HT-29 (cell line): ENCODE measurements at places on chromosomes 6 and 20. TPM values are rescaled to one million over a fixed set of nuclear protein-coding genes. Genes with fewer than 3 reads are reported as not detected.

The RAB32 gene
- total RNA-seq, result 5.7 and 5.8 TPM in 2 replicates

The MGME1 gene
- total RNA-seq, result 10.9 and 14.0 TPM in 2 replicates

The CYP39A1 gene
- total RNA-seq, result 0.94 and 1.3 TPM in 2 replicates

The TRIM26 gene
- total RNA-seq, result 63.1 and 63.5 TPM in 2 replicates

The DLK2 gene
- total RNA-seq, result 0.10 and 0.34 TPM in 2 replicates

GRCh38 chr6:42260396-42260888, 42.8 kb upstream of the MRPS10 start:
- peak; percentile 15 for DNase-seq

GRCh38 chr6:25899123-25899522, 25.1 kb upstream of the SLC17A3 start:
- no peak for DNase-seq

DNA sequence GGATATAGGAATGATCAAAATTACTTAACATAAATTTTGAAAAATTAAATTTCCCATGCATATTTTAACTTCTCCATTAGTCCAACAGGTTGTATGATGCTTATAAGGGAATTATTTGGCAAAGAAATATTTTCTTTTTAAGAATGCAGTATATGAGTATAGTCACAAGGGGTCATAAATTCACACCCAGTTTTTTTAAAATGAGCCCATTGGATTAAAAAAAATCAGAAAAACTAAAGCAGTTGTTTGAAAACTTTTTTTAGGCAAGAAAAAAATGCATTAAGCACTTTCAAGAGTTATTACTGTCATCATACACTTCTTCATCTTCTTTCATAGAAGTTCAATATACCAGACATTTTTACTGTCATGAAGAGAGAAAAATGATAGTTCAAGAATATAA, 404.2 kb upstream of the FLRT3 start:
- no peak for DNase-seq

GRCh38 chr6:135667691-135668455, 170.3 kb upstream of the AHI1 start:
- no peak for DNase-seq

DNA sequence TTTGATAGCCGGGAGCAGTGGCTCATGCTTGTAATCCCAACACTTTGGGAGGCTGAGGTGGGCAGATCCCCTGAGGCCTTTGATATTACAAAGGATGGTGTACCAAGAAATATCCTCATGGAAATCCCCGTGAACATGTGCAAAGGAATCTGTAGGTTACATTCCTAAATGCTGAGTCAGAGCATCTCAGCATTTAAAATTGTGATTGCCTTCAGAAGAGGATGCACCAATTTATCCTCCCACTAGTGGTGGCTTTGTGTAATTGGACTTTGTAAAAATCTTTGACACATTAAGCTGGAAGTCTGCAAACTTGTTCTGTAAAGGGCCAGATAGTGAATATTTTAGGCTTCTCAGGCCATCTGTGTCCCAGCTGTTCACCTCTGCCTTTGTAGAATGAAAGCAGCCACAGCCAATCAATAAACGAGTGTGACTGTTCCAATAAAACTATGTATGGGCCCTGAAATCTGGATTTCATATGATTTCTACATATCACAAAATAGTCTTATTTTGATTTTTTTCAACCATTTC, 11.8 kb downstream of the TMEM14B start:
- peak; percentile 84 for DNase-seq
